ENCODE measurements at places on chromosomes 12 and 14.

- peak; percentile 4 for DNase-seq
These were observed 200.6 kb upstream of the CNOT2 start for GRCh38 chr12:70042675-70043074.

DNA sequence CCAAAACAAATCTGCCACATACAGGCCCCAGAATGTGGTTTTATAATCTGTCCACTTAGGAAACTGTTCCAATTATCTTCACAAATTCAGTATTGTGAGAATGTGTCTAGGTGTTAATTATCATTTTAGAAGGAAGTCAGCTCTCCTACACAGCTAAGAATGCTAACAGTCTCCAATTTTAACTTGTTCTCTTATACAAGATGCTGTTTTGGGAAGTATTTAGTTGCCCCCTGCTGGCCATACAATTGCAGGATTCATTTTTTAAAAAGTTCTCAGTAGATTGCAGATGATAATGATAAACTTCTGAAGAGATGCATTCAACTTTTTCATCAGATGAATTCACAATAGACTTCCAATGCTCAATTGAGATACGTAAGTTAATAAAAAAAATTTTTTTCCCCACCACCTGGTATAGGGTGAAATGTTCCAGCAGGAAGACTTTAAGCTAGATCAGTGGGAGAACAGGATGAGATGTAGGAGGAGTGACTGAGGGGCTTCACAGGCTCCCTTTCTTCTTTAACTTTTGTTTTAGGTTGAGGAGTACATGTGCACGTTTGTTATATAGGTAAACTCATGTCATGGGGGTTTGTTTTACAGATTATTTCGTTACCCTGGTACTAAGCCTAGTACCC is 27.3 kb upstream of the OSBPL8 start:
- peak; percentile 73 for DNase-seq

- DNase-seq, result no peak
These were observed 323.8 kb upstream of the SYT1 start for GRCh38 chr12:78540606-78541336.

- no peak for DNase-seq
These were observed 4.3 kb upstream of the ASB2 start for GRCh38 chr14:93980456-93981201.

- no peak for DNase-seq
These were observed 12.8 kb downstream of the RITA1 start for GRCh38 chr12:113198296-113198695.

DNA sequence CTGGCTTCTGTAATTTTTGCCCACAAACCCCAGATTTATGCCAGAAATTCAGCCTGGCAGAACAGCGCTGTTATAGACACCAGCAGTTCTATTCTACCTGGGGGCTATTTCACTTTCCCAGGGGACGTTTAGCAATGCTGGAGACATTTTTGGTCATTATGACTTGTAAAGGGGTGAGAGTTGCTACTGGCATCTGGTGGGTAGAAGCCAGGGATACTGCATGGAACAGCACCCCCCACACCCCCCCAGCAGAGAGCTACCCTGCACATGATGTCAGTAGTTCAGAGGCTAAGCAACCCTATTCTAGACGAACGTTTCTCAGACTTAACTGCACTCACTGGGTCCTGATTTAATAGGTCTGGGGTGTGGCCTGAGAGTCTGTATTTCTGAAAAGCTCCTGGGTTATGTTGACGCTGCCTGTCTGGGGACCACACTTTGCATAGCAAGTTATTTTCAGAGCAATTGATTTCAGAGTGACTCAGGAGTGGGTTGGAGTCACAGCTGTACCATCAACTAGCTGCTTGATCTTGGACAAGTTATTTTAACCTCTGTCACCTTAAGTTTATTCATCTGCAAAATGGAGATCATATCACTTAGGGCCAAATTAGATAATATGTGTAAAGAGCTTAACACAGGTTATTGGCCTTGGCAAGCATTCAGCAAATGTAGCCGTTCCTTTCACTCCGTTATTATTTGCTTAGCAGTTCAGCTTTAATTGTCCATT is 48.5 kb downstream of the CHST11 start:
- DNase-seq, result no peak

- no peak for DNase-seq
These were observed 13.4 kb downstream of the FUT8 start for GRCh38 chr14:65425885-65426284.

Data from fibroblast of pulmonary artery (primary cell).